ENCODE measurements at places on chromosomes 12 and 14.

- DNase-seq, result no peak
Observed at GRCh38 chr14:73259837-73260236, 22.5 kb downstream of the PAPLN start.

DNA sequence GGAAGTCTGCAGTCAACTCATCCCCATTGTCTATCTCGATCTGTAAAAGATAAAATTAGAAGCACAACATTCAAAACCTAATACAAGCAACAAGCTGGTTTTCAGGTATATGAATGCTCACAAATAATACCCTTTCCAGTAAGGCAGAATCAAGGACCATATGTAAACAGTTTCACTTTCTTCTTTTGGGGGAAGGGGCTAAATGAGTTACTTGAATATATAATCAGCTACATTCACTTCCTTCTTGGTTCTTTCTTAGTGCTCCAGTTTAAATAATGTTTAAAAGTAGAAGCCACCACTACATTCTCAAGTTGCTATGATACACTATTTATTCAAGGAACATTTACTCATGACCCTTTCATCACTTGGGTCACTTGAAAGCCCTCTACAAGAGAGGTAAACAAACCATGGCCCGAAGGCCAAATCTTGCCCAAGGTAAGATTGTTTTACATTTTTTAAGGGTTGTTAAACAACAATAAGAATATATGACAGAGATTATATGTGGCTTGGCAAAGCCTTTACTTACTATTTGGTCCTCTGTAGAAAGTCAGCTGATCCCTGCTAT, 10.3 kb downstream of the TWF1 start:
- no peak for DNase-seq

GRCh38 chr12:97490141-97490540, 27.5 kb downstream of the RMST start:
- no peak for DNase-seq

- DNase-seq, result no peak
Observed at GRCh38 chr14:34137001-34137745, 186.3 kb upstream of the EGLN3 start.

GRCh38 chr12:5395443-5396271, 36.3 kb upstream of the NTF3 start:
- no peak for DNase-seq

GRCh38 chr12:130220706-130221100, 58.4 kb downstream of the FZD10 start:
- no peak for DNase-seq

- no peak for DNase-seq
Observed at GRCh38 chr12:3175238-3175637, 98.1 kb downstream of the TSPAN9 start.

- DNase-seq, result no peak
Observed at GRCh38 chr12:79766705-79767464, 76.1 kb upstream of the PAWR start.

GRCh38 chr12:49824895-49825294, 3.3 kb downstream of the NCKAP5L start:
- no peak for DNase-seq

- DNase-seq, result no peak
Observed at GRCh38 chr12:57579011-57579410, 12.0 kb upstream of the PIP4K2C start.

- DNase-seq, result no peak
Observed at GRCh38 chr14:50668826-50669143, 679 bp upstream of the SAV1 start.

GRCh38 chr12:44317651-44318126, 481.8 kb downstream of the TMEM117 start:
- no peak for DNase-seq

GRCh38 chr14:92959761-92960680, 37.1 kb downstream of the CHGA start:
- DNase-seq, result no peak

DNA sequence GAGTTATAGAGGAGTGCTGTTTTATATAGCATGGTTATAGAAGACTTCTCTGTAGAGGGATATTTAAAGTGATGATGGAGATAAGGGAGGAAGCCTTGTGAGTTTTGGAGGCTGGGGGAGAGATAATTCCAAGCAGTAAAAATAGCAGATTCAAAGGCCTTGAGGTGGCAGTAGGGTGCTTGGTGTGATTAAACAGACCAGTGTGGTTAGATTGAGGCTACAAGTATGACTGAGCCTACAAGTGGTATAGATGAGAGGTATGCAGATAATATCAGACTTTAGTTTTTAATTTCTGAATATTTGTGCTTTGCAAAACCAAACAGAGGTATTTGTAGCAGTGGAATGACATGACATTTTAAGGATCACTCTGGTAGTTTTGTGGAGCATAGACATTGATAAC, 20.3 kb downstream of the FANCM start:
- DNase-seq, result no peak

- DNase-seq, result no peak
Observed at GRCh38 chr14:91554535-91555332, 44.6 kb upstream of the PPP4R3A start.

DNA sequence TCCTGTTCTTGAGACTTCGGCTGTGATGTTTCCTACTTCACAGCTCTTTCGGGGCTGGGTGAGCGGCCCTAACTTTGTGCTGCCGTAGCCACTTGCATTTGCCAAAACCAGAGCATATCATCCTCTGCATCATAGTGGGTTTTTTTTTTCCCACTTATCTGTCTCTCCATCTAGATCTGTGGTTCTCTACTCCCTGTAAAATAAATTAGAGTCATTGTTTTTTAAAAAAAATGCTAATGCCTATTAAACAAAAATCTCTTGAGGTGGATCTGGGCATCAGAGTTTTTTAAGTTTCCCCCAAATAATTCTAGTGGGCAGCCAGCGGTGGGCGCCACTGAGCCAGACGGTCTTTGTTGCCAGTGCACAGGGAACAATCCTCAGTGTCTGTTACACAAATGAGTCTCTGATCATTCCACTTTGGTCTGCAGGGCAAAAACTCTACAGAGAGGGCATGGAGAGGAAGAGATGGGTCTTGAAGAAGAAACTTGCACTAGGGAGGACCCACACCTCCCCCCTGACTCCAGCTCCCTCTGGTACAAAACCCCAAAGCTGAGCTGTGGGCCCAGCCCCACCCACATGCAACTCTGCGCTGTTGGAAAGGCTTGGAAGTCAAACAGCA, 62.4 kb upstream of the BCL2L14 start:
- DNase-seq, result no peak

DNA sequence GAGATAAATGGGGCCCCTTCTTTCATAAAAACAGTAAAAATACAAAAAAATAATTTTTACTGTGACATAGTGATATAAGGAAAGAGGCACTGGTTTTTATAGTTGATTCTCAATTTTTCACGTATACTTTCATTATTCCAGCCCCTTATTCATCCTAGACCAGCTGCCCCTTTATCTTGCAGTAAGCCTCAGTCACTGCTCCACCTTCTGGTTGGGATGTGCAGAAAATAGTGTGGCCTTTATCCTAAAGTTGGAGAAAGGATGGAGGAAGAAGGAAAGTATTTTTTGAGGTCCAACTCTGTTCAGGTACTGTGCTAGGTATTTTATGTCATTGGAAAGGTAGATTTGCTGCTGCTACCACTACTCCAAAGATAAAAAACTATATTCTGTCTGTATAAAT, 172.7 kb downstream of the ANO6 start:
- peak; percentile 11 for DNase-seq

DNA sequence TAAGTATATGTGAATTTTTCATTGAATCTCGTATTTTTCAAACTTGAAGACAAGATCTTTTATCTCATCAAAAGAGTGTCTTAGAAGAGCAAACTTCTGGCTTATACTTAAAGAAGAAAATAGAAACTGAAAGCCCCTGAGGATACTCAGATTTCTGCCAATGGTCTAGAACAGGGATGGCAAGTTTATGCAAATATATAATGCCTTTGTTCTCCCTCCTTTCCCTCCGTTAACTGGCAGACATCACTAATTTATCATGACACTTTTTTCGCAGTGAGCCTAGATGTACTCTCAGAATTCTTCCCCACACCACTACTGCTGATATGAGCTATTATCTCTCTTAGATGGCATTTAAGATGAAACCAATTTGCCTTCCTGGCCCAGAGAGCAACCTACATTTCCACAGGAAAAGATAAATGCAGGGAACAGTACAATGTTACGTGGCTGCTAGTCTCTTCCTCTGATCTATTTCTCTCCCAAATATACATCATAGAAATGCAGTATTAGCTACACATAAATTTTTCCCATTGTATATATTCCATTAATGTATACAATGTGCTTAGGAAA, 40.0 kb upstream of the DAAM1 start:
- no peak for DNase-seq

DNA sequence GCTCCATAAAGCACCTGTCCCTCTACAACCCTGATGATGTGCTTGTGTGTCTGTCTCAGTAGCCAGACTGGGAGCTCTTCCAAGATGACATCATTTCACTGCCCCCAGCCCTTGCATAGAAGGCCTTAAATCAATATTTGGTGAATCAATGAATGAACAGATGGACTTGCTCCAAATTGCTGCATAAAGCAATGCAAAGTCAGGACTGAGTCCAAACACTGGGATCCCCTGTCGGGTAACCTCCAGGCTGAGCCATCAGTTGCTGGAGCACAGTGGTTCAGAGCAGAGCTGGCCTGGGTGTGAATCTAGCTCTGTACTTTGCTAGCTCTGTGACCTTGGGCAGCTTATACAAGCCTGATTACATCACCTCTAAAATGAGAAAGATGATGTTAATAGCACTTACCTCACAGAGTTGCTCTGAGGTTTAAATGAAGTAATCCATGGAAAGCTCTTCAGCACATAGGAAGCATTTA, 120.3 kb upstream of the VASH1 start:
- no peak for DNase-seq

DNA sequence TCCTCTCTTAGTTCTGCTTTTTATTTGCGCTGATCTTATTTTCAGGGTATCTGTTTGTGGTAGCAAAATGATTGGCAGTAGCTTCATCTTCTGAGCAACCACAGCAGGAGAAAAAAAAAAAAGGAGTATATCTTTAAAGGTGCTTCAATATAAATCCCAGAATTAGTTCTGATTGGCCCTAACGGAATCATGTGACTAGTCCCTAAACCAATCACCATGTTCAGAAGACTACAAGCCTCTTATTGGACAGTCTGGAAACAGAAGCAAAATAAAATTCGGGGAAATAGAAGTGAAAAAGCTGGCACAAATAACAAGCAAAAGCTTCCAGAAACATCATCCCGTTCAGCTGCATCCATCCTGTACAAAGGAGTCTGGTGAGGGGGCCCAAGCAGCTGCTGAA, 49.9 kb upstream of the PTPRO start:
- no peak for DNase-seq

- no peak for DNase-seq
Observed at GRCh38 chr14:70896981-70897380, 10.3 kb upstream of the PCNX1 start.

GRCh38 chr12:49584591-49584990, 16.6 kb upstream of the MCRS1 start:
- no peak for DNase-seq

DNA sequence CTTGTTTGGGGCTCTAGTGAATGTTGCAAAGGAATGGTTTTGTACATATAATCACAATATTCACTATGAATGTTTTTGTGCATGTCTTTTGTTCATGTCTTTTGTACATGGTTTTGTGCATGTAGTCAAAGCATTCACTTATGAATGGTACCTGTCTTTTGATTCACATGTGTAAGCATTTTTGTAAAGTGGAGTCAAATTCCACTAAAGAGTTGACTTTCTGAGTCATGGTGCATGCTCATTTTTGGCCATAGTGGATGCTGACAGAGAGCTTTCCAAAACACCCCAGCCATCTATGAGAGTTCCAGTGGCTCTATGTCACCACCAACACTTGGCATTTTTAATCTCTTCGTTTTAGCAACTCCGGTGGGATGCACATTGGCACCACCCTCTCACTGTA, 1185.9 kb upstream of the TMEM132C start:
- DNase-seq, result no peak

DNA sequence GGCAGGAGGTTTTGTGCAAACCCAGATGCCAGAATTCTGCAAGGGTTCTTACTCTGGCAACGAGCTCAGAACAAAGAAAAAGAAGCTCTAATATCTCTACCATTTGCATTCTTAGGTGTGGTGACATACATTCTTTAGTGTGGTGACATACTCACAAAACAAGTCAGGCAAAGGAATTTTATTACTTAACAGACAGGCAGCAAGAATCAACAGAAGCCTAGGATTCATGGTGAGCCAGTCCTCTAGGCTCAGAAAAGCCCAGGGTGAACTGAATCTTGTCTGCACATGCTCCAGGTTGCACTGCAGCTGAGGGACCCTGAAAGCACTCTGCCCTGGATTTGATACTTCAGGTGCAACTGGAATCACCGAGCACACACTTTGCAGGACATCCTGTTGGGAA, 122.4 kb upstream of the PTPRQ start:
- DNase-seq, result peak; percentile 7

- DNase-seq, result no peak
Observed at GRCh38 chr12:124459852-124460645, 107.4 kb downstream of the NCOR2 start.

DNA sequence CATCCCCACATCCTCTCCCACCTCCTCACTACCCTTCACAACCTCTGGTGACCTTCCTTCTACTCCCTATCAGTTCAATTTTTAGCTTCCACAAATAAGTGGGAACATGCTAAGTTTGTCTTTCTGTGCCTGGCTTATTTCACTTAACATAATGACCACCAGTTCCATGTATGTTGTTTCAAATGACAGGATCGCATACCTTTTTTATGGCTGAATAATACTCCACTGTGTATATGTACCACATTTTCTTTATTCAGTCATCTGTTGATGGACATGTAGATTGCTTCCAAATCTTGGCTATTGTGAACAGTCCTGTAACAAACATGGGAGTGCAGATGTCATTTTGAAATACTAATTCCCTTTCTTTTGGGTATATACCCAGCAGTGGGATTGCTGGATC, 98.7 kb downstream of the TRMT5 start:
- DNase-seq, result no peak

DNA sequence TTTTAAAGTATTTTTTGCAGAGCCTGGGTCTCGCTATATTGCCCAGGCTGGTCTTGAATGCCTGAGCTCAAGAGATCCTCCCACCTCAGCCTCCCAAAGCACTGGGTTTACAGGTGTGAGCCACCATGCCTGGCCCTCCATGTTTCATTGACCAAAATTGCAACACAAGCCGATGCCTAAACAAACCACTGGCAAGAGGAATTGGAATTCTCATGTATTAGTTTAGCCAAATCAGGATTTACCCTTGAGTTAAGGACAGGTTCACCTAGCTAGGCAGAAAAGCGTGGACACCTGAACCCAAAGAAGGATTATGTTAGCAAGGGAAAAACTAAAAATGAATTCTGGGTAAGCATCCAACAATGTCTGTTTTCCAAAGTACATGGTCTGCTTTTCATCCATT, 14.6 kb upstream of the METAP2 start:
- no peak for DNase-seq

DNA sequence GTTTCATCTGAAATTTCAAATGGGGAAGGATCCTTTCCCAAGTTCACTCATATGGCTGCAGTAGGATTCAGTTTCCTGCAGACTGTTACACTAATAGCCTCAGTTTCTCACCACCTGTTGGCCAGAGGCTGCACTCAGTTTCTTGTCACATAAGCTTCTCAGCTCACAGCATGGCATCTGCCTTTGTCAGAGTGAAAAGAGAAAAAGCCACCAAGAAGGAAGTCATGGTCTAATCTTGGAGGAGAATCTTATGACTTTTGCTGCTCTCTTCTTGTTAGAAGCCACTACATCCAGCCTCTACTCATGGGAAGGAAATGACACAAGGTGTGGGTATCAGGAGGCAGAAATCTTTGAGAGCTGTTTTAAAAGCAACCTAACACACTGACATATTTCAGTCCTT, 39.4 kb upstream of the BTG1 start:
- DNase-seq, result no peak
